ENCODE measurements at places on chromosomes 1 and 21.

DNA sequence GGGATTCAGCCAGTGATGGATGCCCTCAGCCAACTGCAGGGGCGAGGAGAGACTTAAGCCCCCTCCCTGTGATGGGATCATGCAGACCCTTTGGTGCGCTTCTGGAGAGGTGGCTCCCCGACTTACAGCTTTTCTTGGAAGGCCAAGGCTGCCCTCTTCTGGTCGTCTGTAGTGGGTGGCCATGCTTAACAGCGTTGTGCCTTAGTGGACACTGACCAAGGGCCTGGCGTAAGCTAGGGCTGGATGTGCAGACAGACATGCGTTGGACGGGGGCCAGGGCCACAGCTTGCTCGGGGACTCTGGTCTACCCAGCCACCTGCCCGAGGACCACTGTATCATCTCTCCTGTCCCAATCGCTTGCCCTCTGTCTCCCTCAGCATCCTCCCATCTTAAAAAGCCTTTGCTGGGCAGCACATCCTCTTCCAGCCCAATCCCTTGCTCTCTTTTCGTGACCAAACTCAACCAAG is 5.5 kb downstream of the AZIN2 start:
- DNase-seq = no peak

- no peak for DNase-seq
These were observed 77.3 kb downstream of the SIK1 start for GRCh38 chr21:43349644-43350043.

- DNase-seq = no peak
These were observed 18.0 kb downstream of the PFKL start for GRCh38 chr21:44317871-44318270.

DNA sequence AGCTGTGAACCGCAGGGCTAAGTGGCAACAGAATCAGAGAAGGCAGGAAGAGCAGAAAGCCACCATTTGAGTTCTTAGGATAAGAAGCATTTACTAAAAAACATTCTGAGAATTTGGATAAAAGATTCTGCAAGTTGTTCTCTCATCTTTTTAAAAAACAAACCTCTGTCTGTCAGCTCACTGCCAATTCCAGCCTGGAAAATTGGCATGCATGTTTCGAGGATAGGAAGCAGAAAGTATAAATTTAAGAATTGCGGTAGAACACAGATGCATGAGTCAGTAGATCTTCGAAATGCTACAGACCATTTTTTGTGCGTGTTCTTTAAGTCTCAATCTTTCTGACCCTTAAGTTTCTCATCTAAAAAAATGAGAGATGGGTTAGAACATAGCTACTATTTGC is 544.5 kb upstream of the DAB1 start:
- DNase-seq = no peak

DNA sequence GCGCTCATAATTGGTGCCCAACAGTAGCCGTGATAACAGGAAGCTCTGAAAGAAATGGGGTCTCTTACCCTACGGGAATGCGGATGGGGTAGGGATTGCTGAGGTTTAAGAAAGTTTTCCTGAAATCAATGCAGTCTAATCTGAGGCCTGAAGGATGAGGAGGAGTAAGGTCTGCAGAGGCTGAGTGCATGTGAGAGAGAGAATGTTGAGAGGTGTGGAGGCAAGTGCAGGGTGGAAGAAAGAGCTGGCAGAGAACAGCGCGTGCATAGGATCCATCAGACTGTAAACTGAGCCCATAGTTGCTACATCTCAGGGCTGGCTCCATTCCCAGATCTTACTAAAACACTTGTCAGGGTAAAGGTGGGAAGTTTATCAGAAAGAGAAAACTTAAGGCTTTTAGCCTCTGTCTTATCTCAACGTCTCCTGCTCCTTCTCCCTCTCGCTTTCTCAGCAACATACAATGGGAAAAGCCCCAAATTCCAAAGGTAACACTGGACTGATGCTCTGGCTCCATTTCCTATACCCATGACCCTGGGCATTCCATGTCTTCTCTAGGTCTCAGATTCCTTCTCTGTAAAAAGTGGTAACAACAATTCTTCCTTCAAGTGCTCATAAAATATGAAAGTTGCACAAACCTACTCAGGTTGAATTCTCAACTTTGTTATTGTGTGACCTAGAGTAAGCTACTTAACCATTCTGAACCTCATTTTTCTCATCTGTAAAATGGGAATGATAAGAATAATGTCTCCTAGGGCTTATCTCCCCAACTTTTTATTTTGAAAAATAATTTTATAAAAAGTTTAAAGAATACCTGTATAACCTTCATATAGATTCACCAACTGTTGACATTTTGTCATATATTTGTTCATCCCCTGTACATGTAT is 75.2 kb downstream of the SH3GLB1 start:
- DNase-seq = no peak

- DNase-seq = no peak
These were observed 59.9 kb downstream of the UBE2U start for GRCh38 chr1:64263335-64263734.

GRCh38 chr21:42141643-42142042 is 70.5 kb downstream of the UMODL1 start:
- no peak for DNase-seq

- DNase-seq = no peak
These were observed 133.0 kb downstream of the ITSN1 start for GRCh38 chr21:33775100-33775828.

- no peak for DNase-seq
These were observed 842 bp upstream of the GCSAML start for GRCh38 chr1:247548092-247548491.

GRCh38 chr1:116958977-116959376 is 42.6 kb upstream of the CD101 start:
- DNase-seq = no peak

GRCh38 chr1:17377325-17377953 is 5.4 kb downstream of the PADI6 start:
- no peak for DNase-seq

Measured in left renal cortex interstitium (tissue), 4 donors.